ENCODE measurements at places on chromosomes 1 and 21. TPM values are rescaled to one million over a fixed set of nuclear protein-coding genes. Genes with fewer than 3 reads are reported as not detected.

GRCh38 chr1:77557053-77557452 lies 125.4 kb downstream of the ZZZ3 start:
- DNase-seq, result no peak

DNA sequence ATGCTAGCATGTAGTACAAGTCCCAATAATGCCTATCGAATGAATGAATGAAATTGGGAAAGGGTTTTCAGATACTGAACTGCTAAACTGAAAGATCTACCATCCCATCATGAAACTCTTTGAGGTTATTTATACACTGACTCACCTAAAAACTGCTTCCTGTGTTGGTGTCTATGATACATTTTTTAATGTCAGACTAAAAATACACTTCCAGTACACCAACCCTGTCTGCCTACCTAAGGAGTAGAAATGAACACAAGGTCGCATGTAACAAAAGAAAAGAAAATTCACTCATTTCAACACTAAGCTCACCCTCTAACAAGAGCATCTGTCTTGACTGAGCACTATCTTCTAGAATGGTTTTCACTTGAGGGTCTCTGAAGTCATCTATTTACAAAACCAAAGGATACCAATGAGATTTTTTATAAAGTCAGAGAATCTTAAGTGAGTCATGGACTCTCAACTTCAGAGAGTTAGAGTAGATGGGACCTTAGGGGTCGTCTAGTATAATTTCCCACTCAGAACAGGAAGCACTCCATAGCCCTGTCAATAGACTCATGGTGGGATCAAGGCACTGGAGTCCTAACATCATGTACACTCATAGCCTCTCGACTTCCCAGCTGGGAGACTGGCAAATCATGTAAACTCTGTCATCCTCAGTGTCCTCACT lies 53.4 kb downstream of the WLS start:
- DNase-seq, result no peak

DNA sequence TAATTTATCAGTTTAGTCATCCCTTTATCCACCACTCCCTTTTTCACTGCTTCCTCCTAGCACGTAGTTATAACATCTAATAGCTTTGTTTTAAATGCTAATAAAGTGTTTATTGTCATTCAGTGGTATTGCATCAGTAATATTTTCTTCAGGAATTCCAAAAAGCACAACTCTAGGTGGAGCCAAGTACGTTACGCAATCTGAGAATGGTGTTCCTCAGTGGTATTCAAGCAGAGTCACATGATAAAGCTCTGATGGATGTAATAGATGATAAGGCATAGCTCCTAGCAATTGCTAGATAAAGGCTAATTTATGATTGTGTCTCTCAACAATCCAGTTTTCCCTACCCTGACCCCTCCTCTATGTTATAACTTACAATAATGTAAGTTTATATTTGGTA lies 494.6 kb upstream of the ADGRL4 start:
- no peak for DNase-seq

DMBX1 gene
- total RNA-seq, result not detected

GRCh38 chr1:175035865-175036264 lies 12.6 kb upstream of the MRPS14 start:
- no peak for DNase-seq

DNA sequence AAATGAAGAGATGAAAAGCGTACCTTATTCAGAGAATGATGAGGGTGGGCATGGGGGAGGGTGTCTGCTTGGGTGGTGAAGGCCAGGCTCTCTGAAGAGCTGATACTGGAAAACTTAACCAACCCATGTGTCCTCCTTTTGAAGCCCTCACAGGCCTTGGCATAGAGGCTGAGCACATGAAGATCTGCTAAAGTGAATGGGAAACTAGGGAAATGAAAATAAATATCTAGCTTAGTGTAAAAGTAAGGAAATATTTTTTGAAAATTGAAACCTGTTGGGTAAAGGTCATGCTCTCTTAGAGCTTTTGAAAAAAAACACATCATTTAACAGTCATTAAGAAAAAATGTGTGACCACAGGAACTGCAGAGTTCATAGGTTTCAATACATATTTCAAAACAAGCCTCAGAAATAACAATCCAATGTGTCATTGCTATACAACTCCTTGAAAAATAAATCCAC lies 40.5 kb upstream of the RALGPS2 start:
- DNase-seq, result no peak

CFHR2 gene
- not detected for total RNA-seq
